Activated CD4-positive, alpha-beta T cell treated with anti-CD3 and anti-CD28 coated beads, Interleukin-2, Interleukin-6, amounts not matched to agents 100 ng/mL and 50 ng/mL, durations not matched to agents 16 hours and 8 hours (primary cell): ENCODE measurements at places on chromosomes 3 and 15.

GRCh38 chr15:41692049-41692448 is 31.8 kb downstream of the MGA start:
- peak; percentile 3 for DNase-seq

DNA sequence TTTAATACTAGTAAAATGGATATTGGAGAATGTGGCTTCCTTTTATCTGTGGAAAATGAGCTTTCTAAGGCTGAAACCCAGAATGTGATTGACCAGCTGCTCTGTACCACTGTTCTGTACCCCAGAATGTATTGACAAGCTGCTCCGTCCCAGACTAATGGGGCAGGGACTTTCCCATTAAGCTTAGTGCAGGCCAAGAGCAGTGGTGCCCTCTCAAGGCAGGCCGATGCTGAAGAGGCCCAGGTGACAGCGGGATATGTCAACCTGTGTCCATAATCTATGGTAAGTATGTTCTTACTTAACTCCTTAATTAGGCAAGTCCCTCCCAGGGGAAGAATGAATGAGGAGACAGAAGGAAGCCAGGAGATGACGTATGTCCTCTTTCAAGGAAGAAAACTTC is 31.1 kb downstream of the SGO1 start:
- DNase-seq = no peak

DNA sequence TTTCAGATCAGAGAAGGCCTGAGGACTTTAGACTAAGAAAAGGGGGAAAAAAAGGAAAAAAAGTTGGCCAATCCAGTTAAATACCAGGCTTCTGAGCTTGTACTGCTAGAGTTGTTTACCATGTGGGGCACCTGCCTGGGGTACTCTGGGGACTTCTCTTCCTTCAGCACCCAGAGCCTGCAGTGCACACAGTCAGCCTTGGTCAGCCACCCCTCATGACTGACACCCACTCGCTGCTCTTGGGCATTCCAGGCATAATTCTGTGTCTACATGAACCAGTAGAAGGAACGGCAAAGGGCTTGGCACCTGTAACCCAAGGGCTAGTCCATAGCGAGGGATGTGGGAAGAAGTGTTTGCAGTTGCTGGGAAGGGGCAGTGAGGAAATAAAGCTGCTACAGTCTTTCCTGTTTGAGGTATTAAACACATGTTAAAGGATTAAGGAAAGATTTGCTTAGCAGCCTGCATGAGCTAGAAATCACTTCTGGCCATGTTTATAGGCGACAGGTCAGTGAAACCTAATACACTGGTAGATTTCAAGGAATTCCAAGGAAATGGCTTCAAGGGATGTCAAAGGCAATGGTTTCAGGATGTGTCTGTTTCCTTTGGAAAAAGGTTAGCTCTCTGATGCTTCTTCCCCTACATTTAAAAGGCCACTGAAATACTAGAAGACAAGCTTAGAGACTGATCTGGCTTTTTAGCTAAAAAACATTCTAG is 232.5 kb downstream of the CHST2 start:
- DNase-seq = no peak

- DNase-seq = no peak
These were observed 27.1 kb downstream of the RPSA start for GRCh38 chr3:39433642-39434041.

- DNase-seq = no peak
These were observed 232.0 kb downstream of the CLSTN2 start for GRCh38 chr3:140166861-140167599.

GRCh38 chr15:64806509-64806908 is 18.9 kb downstream of the PIF1 start:
- no peak for DNase-seq

DNA sequence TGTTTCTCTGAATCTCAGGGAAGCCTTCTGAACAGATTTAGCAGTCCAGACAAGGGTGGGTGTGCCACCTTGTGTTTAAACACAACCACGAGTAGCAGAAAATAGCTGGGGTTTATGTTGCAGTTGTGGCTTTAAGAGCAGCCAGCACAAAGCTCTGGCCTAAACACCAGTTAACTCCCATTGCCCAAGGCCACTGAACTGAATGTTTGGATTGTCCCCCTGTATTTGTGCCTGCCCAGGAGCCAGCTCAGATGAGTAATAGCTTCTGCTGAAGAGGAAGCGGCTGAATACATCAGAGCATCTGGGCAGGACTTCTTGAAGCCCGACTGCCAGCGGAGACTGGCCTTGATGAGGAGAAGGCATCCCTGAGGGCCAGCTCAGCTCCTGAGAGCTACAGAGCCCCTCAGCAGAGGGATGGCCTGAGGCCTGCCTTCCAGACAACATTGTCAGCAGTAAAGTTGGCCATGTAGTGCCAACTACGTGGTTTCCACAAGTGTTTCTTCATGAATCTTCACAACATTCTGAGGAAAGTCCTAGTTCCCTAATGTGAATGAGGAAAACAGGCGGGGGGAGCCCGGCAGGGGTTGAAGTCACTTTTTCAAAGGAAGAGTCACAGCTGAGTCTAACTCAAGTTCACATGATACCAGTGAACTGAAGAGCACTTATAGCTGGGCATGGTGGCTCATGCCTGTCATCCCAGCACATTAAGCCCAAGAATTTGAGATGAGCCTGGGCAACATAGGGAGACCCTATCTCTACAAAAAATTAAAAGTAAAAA is 65.8 kb upstream of the ZBTB38 start:
- no peak for DNase-seq

- DNase-seq = no peak
These were observed 630 bp downstream of the LXN start for GRCh38 chr3:158671821-158672214.

GRCh38 chr3:7397097-7397496 is 536.2 kb downstream of the GRM7 start:
- no peak for DNase-seq

DNA sequence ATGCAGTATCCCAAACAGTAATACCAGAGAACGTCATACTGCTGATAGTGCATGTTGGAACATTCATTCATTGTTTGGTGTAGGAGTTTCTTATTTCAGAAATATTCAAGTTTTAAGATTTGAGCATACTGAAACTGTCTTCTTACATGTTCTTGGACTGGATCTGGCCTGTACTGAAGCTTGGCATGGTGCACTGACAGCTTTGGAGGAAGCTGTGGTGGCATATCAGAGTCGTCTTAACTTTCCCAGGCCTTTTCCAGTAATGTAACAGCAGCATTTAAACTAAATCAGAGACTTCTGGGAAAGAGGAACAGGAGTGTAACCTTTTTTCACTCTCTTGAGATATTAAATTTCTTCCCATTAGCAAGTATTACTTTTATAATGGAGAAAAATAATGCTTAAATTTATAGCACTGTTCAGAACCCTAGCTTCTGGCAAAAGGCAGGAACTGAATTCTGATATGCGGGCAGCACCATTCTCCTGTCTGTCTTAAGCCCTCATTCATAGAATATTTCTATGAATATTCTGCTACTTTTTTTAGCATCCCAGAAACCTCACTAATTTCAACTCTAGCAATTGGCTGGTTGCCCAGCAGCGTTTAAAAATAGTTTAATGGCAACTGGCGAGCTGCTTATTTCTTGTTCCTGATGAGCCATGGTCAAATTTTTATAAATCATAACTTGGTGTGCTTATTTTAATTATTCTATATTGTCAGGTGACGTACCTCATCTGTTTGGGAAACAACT is 31.1 kb downstream of the DNAJC13 start:
- DNase-seq = no peak

- DNase-seq = no peak
These were observed 993 bp downstream of the PLCL2 start for GRCh38 chr3:16885593-16886302.

DNA sequence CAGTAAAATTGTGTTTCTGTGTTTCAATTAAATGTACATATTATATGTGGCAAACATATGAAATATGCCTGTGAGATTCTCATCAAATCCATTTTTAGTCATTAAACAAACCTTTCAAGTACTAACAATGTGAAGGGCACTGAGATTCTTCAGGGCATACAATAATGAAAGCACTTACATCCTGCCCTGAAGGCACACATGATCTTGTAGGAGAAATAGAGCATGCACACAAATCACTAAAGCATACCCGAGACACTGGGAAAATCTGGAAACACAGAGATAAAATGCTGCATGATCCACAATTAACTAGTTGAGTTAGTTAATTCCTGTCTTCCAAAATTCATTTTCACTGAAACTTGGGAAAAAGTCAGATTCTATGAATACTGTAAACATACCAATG is 810.5 kb upstream of the NECTIN3 start:
- DNase-seq = no peak

- DNase-seq = no peak
These were observed 217.5 kb downstream of the CHL1 start for GRCh38 chr3:414063-414462.

GRCh38 chr3:18649666-18650363 is 224.7 kb upstream of the SATB1 start:
- DNase-seq = peak; percentile 94

GRCh38 chr3:25056-25455 is 171.5 kb upstream of the CHL1 start:
- no peak for DNase-seq

DNA sequence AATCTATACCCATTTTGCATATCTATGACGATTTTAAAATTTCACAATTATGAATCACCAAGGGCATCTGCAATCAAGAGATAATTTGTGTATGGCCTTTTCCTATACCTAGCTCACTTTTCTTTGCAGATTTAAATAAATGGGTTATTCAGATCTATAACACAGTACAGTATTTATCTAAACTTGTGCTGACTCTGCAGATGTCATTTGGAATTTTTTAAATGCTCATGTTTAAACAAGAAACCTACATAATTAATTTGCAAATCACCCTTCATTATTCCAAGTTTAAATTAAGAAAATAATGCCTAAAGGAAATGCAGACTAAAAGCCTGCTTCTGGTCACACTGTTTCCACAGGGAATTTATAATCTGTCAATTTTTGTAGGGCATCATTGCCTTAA is 284.2 kb downstream of the SI start:
- DNase-seq = no peak

GRCh38 chr3:117463276-117464115 is 753.9 kb downstream of the TUSC7 start:
- no peak for DNase-seq

DNA sequence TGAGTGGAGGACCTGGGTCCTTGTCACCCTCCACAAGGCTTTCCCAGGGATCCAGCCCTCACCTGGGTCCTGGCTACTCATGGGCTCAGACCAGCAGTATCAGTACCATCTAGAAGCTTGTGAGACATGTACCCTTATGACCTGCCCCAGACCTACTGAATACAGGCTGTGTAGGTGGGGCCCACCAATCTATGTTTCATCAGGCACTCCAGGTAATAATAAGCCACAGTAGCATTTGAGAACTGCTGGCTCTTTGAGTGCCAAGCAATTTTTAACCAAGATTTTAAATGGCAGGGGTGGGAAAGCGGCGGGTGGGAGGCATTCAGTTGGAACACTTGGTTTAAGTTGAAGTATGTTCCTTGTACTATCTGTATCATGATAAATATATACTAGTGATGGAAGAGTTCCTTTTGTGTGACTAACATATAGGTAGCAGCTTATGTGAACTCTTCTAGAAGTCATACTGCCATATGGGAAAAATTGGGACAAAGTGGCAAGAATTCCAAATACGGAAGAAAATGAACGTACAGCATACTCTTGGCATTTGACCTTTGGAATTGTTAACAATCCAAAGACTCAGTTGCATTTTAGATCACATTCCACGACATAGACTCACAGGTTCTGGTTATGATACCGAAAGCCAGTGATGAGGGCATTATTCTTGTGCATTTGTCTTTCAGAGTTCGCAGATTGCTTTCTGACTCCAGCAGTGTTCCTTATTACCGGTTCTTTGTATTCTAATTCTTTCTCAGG is 190.4 kb downstream of the GHSR start:
- no peak for DNase-seq

GRCh38 chr3:119177321-119177720 is 3.9 kb downstream of the UPK1B start:
- no peak for DNase-seq

DNA sequence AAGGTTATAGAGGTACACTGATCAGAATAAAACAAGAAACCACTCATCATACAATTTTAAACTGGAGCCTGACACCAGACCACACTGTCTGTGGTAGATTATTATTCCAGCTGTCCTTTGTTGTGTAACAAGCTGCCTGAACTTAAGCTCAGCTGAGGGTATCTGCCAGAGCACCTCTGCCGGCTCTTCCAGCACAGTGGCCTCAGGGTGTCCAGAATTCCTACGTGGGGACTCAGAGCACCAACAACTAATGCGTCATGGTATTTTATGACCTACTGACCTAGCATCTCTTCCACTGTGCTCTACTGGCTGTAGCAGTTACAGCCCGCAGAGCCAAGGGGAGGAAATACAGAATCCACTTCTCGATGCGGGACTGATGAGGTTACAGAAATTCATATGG is 15.6 kb upstream of the RAF1 start:
- DNase-seq = no peak

DNA sequence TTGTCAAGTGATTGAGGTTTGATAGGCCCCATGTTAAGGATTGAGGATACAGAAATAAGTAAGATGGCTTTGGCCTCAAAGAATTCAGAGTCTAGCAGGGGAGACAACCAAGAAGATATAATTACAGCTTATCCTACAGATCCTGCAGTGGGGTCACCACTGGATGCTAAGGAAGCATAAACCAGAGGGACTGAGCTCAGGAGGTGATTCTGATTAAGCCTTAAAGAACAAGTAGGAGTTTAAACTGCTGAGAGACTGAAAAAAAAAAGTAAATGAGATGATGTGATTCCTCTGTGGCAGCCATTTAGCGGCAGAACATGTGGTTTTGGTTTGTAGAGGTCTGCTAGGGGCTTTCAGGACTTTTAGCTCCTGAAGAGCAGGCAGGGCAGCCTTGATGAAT is 72.1 kb upstream of the ROPN1 start:
- no peak for DNase-seq

DNA sequence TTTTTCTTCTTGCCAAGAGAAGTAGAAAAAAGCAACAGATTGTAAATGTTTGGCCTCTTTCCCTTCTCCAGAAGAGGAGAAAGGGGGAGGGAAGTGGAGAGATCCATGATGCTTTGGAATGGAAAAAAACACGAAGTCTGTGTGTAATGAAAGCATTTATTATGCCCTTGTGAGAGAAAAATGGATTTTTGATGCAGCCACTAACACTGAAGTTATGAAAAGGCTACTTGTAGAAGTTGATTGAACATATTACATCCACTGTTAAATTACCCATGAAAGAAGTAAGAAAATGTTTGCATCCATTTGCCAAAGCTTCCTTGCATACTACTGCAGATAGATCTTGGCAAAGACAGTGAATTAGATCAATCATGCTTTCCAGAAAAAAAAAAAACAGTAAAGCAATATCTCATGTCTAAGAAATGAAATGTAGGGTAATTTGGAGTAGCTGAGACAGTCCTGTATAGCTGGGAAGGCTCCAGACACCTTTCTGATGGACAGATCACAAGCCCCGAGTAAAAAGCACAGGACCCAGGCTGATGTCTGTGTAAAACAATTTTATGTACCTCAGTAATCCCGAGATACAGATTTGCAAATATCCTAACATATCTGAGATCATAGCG is 295.5 kb downstream of the PLOD2 start:
- no peak for DNase-seq

DNA sequence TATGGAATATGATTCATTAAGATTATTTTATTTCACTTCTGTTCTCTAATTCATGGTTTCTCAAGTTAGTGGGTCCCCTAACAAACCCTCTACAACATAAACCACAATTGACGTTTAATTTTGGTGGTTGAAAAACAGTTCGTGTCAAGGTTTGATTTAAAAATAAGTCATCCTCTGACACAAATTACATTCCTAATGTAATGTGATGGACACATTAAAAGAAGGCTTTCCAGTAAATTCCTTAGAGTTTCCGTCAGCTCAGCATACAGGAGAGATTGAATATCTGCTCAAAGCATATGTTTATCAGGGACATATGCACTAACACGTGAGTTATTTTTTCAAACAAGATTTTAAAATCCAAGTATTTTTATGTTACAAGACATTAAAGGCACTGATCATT is 626.5 kb upstream of the ADAMTS9 start:
- DNase-seq = no peak
